ENCODE measurements at places on chromosomes 1 and 21.
A peak's percentile ranks its signal among the peaks of the same experiment; 100 is the strongest.

DNA sequence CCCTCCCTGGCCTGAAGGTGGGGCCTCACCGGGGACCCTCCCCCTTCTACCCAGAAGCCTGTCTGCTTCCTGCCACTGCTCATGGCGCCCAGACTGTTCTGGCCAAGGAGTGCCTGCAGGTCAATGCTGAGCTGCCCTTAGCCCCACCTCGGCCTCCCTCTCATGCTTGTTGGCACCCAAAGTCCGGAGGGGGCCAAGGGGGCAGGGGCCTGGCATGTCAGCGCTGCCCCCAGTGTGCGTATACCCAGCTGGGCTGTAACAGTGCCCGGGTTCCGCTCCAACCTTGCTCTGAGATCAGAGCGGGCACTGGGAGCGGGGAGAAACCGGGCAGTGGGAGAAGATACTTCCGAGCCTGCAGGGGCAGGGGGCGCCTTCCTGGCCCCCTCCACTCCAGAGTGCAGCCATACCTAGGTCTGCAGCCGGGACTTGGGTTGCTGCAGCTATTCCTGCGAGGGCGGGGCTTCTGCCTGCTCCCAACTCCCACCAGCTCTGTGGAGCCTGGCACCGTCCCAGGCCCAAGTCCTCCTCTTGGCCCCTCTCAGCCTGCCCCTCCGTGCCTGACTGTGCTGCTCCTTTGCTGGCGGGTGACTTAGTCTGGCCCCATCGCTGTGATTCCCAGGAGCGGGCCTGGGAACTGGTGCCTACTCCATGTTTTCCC lies 21.4 kb upstream of the TGFB2 start:
- no peak for DNase-seq

DNA sequence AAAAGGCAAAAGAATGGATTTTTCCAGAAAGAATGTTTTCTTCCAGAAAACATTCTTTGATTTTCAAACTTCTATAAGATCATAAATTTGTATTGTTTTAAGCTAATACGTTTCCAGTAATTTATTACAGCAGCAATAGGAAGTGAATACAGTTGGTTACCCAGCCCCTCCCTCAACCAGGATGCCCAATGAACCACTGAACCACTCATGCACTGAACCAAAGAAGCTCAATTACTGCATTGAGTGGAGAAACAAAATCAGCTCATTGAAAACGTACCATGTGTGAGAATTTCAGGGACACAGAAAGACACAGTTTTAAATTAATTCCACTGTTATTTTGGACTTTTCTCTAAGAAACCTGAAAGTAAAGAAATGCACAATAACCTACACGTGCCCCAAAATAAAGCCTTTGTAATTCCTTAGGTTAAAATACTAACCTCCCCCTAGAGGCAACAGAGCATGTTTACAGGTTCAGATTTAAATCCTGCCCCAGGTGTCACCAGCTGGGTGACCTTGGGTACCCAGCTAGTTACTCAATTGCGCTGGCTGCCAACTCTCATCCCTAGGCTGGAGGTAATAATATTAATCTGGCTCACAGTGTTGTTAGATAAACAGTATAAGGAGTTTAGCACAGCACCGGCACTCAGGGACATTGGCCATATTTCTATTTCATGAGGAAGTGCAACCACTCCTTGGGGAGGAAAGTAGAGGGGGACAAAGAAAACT lies 111.7 kb downstream of the NMNAT2 start:
- DNase-seq, result no peak

- DNase-seq, result no peak
These were observed 3.1 kb downstream of the LAMTOR5 start for GRCh38 chr1:110404401-110404800.

GRCh38 chr1:234272656-234273312 lies 100.5 kb upstream of the COA6 start:
- DNase-seq, result no peak

DNA sequence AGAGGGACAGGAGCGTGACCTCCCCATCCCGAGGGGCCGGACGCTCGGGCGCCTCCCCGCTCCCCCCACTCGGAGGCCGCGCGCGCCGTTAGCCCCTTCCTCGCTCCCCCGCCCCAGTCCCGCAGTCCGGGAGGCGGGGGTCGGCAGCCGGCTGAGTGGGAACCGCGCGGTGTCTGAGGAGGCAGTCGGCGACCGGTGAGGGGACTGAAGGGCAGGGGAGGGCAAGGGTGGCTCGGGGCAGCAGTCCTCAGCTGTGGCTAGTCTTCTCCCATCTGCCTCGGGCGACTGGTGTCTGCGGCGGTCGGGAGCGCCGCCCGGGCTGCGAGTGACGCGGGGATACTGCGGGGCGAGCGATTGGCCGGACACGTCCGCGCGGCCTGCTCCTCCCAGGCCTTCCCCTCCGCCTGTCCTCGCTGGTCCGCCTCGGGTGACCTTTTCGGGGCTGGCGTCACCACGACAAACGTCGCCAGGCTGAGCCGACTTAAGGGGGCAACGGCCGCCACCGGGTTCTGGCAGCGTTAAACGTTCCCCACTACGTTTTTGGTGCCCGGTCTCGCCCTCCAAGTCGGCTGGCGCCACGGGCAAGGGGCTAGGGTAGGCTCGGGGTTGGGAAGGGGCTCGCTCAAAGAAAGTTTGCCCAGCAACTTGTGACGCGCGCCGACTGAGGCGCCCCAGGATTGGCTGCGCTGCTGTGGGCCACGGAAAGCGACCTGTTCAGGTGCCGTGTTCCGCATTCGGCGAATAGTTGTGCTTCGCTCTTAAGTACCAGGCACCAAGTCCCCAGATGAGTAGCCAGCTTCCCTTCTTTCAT lies 538 bp downstream of the ZNF672 start:
- peak; percentile 96 for DNase-seq

GRCh38 chr1:173107696-173108095 lies 57.0 kb upstream of the TNFSF18 start:
- DNase-seq, result no peak

- no peak for DNase-seq
These were observed 15.0 kb upstream of the ZMYM6 start for GRCh38 chr1:35046730-35047129.

GRCh38 chr1:112718691-112719418 lies 3.7 kb upstream of the PPM1J start:
- peak; percentile 87 for DNase-seq

GRCh38 chr21:31042080-31042464 lies 3.8 kb upstream of the KRTAP19-8 start:
- no peak for DNase-seq

DNA sequence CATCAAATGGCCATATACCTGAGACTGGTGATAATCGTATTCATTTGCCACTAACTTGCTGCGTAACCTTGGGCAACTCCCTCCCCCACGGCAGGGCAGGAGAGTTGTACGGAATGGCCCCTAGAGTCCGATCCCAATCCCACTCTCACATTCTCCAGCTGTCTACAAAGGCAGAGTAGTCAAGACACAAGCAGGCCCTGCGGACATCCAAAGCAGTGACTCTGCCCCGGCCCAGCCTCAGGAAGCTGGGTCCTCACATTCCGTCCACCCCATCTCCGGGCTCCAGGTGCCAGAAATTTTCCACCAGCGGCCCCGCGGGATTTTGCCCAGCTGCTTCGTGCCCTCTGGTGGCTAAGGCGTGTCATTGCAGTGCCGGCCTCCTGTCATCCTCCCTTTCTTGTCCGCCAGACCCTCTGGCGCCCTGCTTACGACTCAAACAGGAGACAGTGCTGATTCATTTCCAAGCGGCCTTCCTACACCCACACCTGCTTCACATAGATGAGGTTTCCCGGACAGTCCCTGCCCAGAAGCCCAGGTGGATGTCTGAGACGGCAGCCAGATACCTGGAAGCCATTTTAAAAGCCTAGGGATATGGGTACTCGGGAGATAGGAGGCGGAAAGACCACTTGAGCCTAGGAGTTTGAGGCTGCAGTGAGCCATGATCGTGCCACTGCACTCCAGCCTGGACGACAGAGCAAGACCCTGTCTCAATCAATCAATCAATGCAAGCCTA lies 2.9 kb upstream of the S100A2 start:
- peak; percentile 99 for DNase-seq

DNA sequence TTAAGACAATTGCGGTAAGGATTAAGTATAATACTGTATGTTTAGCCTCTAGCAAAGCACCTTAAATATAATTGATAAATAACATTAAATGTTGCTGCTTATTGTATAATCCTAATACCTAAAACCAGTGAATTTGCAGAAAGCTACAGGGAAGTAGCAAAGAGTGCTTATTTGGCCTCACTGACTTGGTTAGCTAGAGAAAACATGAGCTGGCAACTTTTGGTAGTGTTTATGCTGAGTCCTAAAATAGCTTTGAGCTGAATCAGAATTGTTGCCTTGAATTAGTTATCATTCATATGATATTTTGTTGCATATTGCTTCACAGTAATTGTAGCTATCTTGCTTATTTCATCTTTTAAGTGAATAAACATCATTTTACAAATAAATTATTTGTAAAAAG lies 3.5 kb downstream of the TRIM67 start:
- no peak for DNase-seq

- no peak for DNase-seq
These were observed 24.9 kb downstream of the CHML start for GRCh38 chr1:241615043-241615974.

- DNase-seq, result peak; percentile 87
These were observed 28.3 kb upstream of the TMPRSS2 start for GRCh38 chr21:41536076-41536826.

GRCh38 chr21:37767984-37768383 lies 148.3 kb downstream of the KCNJ6 start:
- no peak for DNase-seq

DNA sequence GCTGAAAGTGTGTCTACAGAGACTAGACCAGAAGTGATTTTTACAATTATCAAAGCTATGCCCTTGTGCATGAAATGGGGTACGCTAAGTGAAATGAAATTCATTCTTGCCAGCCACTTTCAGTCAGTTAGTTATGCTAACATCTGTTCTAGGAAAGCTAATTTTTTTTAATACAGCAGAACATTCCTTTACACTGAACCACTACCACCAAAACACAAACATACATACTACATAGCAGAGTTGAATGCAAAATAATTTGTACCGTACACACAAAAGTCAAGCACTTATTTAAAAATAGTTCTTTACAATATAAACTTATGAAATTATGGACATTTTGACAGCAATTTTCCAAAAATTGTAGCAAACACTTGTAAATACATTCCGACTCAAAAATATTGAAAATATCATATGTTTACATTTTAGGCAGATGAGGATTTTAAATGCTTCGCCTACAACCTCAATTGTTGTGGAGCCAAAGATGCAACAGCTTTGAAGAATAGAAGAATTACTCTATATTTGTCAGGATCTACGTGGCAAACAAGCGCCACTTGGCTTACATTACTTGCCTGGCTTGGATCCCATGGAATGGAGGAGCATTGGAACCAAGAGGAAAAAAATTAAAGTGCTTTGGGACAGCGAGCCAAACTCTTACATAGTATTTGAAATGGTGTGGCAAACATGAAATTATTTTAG lies 30.6 kb downstream of the WLS start:
- no peak for DNase-seq

DNA sequence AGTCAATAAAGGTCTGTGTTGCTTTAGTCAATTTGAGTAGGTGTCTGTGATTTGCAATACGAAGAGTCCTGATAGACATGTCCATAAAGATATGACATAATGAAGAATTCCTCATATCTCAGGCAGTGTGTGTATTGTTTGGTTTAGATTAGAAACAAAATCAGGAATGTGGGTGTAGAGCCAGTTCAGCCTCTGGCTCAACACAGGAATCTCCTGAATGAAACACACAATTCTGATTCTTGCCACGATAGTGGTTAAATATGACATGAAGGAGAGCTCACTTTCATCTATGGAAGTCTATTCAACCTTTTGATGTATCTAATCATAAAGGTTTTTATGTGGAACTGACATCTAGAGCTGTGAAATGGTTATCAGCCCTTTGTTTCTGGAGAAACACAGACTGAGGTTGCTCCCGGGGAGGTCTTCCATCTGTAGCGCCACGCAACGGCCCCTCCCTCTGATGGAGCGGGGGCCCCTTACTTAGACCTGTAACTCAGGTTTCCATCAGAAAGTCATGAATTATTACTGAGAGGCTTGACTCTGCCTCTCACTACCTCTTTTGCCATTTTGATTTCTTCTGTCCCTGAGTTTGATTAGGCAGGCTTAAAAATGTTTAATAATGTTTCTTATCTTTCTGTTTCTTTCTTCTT lies 19.5 kb downstream of the TSPAN2 start:
- no peak for DNase-seq

GRCh38 chr21:34864370-34865149 lies 184.5 kb downstream of the RUNX1 start:
- DNase-seq, result no peak

- DNase-seq, result no peak
These were observed 58.7 kb upstream of the ZC3H12A start for GRCh38 chr1:37415611-37416244.

GRCh38 chr1:117795190-117795589 lies 134.2 kb downstream of the GDAP2 start:
- DNase-seq, result no peak

DNA sequence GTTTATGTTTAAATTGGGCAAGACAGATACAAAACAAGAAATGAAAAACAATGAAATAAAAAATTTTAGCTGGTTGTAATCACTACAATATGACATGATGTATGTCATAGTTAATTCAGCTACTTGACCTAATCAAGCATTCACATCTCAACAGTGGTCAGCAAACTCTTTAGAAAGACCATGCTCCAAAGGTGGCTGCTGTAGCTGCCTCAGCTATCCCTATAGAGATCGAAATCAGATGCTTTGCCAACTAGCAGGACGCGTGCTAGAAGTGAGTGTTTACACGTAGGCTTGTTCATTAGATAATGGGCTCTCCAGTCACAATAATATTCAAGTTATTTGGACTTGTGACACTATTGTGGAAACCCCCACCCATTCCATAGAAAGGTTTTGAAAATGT lies 25.9 kb downstream of the RGS5 start:
- no peak for DNase-seq

DNA sequence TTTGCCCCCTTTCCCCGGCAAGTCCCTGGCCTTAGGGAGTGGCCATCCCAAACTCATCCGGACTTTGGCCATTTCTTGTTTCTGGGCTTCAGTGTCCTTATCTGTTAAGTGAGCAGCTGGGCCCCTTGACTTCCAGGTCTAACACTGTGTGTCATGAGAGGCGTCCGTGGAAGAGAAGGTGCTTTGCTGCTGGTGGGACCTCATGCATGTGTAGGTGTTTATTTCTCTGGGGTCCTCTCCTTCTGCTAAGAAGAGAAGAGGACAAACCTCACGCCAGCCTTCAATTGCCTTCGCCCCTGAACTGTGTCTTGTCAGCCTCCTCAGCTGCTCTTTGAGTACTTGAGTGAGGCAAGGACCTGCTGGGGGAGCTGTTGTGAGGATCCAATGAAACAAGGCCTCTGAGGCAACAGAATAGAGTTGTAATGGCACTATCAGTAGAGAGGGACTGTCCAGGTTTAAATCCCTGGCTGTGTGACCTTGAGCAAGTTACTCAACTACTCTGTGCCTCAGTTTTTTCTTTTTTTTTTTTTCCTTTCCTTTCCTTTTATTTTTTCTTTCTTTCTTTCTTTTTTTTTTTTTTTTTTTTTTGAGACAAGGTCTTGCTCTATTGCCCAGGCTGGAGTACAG lies 72.5 kb downstream of the RUNX3 start:
- DNase-seq, result peak; percentile 50

- DNase-seq, result peak; percentile 84
These were observed 538.4 kb upstream of the NCAM2 start for GRCh38 chr21:20459838-20460237.

GRCh38 chr1:92989936-92990583 lies 28.8 kb upstream of the DIPK1A start:
- no peak for DNase-seq
